ENCODE measurements at places on chromosomes 5 and 9.
A peak's percentile ranks its signal among the peaks of the same experiment; 100 is the strongest.

GRCh38 chr5:136374003-136374402, 8.7 kb upstream of the TRPC7 start:
- DNase-seq: no peak

- no peak for DNase-seq
Observed at GRCh38 chr5:98723061-98723460, 50.4 kb upstream of the RGMB start.

GRCh38 chr5:121675924-121676323, 175.8 kb upstream of the FTMT start:
- DNase-seq: no peak

DNA sequence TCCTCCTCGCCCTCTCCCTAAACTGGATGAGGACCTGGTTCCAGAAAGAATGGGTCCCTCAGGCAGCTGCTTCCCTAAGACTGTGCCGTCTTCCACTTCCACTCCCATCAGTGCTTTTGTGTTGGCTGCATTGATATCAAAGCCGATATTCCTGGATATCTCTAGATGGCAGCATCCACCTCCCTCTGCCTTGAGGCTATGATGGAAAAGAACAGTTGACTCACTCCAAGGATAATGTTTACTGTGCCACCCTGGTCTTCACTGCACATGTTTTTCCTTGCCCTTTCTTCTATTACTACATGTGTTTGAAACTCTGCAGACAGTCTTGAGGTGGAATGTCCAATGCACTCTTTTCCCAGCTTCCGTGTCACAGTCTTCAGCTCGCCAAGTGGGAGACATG, 211.6 kb downstream of the MAST4 start:
- DNase-seq: no peak

GRCh38 chr5:139456776-139457175, 5.8 kb downstream of the ECSCR start:
- no peak for DNase-seq

DNA sequence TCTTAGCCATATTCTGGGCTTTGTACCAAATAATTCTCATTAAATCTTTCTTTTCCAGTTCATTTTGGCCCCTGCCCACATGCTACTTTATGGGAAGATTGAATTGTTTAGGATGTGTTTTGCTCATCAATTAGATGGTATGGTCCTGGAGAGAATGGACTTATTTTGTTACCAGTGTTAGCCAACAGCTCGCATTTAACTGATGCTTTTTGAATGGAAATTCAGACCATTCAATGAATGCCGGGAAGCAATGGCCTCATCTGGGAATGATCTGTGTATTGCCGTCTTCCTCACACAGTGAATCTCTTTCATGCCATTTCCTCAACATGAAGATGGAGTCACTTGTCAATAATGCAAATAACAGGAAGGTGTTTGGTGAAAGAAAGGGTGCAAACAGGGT, 370.6 kb upstream of the PIK3R1 start:
- DNase-seq: no peak

GRCh38 chr9:124721109-124721906, 49.8 kb downstream of the NR6A1 start:
- no peak for DNase-seq

DNA sequence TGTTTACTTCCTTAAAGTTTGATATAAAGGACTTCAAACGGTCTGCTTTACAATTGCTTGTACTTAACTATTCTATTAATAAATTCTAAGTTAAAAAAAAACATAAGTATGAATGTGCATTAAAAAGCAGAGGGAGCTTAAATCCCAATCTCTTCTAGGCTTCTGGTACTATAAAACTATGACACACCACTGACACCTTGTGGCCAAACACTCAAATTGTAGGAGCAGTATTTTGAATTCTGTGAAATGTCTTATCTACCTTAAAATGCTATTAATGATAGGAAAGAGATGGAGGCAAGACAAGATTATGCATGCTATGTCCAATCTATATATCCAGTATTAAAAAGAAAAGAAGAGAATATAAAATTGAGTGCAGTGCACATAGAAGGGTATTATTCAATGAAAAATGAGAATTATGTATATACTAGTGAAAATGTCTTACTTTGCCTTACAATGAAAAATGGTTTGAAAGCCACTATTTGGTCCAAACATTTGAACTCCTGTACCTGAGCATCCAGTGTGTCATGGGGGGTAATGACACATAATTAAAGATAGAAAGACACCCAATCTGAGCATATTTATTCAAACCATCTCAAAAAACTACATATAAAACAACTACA, 87.6 kb downstream of the ERP44 start:
- DNase-seq: no peak

- peak; percentile 48 for DNase-seq
Observed at GRCh38 chr9:104682642-104683041, 11.7 kb upstream of the OR13D1 start.

GRCh38 chr5:114726131-114726530, 364.3 kb downstream of the KCNN2 start:
- DNase-seq: no peak
